Stimulated activated CD8-positive, alpha-beta memory T cell treated with anti-CD3 and anti-CD28 coated beads, Interleukin-4, amount 100 ng/mL, for 4 hours (primary cell): ENCODE measurements at places on chromosomes 12 and 14.

GRCh38 chr12:92130999-92131398, 14.6 kb downstream of the BTG1 start:
- no peak for DNase-seq

GRCh38 chr14:101461891-101462290, 99.4 kb upstream of the DIO3 start:
- no peak for DNase-seq

GRCh38 chr12:107091381-107091780, 2.0 kb downstream of the CRY1 start:
- no peak for DNase-seq

GRCh38 chr14:25116607-25117006, 66.7 kb upstream of the STXBP6 start:
- no peak for DNase-seq

DNA sequence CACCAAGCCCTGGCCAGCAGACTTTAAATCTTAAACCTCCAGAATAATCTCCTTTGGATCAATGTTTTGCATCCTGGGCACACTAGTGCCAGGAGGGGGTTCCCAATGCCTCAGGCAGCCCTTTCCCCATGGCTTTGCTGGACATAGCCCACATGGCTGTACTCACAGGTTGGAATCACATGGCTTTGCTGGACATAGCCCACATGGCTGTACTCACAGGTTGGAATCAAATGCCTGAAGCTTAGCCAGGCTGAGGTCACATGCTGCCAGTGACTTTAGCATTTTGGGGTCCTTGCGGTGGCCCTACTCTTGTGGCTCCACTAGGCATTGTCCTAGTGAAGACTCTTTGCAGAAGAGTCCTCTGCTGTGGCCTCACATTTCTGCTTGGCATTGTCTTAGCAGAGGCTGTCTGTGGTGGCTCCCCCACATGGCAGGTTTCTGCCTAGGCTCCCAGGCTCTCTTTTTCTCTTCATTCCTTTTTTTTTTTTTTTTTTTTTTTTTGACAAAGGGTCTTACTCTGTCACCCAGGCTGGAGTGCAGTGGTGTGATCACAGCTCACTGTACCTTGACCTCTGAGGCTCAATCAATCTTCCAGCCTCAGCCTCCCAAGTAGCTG, 13.0 kb downstream of the FLVCR2 start:
- no peak for DNase-seq

GRCh38 chr14:20346713-20347112, 3.3 kb downstream of the PARP2 start:
- no peak for DNase-seq

DNA sequence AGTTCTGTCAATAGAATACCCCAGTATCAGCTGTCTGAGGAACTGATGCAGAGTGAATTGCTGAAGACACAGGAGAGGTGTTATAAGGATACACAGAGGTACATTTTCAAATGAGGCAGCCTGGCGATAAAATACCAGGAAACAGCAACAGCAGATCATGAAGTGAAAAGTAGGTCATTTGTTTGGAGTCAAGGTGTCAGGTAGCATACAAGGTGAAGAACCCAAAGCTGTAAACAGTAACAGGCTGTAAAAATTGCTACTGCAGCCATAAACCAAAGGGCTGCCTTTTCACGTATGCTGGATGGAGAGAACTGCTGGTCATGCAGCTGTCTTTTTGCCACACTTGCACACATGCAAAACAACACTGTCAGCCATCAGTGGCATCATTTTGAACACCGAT, 9.3 kb upstream of the TWF1 start:
- DNase-seq, result no peak

DNA sequence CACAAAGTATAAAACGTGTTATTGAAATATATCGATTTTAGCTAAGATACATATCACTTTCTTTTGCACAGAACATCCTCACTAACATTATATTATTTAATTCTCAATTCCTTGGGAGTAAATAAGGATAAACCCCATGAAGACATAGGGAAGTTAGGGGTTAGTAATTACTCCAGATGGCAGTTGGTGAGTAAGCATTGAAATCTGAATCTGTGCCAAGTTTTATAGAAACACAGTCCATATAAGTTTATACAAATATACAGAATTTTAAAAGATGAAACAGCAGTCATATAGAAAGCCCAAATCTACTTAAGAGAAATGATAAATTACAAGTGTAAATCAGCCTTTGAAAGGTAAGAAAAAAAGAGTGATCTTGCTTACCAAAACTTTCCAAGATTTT, 200.4 kb upstream of the SYT10 start:
- DNase-seq, result no peak

GRCh38 chr12:119673634-119674033, 5.7 kb downstream of the PRKAB1 start:
- no peak for DNase-seq

DNA sequence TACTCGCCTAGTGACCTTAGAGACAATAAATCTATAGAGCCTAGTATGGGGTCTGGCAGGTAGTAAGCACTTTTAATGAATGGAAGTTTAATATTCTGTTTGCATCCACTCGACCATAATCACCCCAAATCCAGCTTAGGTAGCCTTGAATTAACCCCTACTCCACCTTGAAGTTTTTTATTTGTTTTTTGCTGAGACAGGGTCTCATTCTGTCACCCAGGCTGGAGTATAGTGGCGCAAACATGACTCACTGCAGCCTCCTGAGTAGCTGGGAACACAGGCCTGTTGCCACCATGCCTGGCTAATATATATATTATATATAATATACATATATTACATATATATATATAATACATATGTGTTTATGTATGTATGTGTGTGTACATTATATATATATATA, 38.8 kb downstream of the MDM2 start:
- no peak for DNase-seq

- DNase-seq, result no peak
Observed at GRCh38 chr12:104602896-104603295, 146.1 kb downstream of the CHST11 start.

GRCh38 chr12:109926488-109927210, 26.6 kb downstream of the TCHP start:
- no peak for DNase-seq

DNA sequence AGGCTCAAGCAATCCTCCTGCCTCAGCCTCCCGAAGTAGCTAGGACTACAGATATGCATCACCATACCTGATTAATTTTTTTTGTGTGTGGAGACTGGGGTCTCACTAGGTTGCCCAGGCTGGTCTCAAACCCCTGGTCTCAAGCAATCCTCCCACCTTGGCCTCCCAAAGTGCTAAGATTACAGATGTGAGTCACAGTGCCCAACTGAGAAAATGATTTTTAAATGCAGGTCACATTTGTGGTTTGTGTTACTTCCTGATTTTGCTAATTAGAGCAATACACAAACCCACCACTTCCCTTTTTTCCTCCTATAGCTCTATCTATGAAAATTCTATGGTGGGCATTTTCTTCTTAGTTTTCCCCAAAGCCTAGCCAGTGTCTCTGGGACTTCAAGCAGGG, 45.5 kb upstream of the TMEM263 start:
- DNase-seq, result no peak

DNA sequence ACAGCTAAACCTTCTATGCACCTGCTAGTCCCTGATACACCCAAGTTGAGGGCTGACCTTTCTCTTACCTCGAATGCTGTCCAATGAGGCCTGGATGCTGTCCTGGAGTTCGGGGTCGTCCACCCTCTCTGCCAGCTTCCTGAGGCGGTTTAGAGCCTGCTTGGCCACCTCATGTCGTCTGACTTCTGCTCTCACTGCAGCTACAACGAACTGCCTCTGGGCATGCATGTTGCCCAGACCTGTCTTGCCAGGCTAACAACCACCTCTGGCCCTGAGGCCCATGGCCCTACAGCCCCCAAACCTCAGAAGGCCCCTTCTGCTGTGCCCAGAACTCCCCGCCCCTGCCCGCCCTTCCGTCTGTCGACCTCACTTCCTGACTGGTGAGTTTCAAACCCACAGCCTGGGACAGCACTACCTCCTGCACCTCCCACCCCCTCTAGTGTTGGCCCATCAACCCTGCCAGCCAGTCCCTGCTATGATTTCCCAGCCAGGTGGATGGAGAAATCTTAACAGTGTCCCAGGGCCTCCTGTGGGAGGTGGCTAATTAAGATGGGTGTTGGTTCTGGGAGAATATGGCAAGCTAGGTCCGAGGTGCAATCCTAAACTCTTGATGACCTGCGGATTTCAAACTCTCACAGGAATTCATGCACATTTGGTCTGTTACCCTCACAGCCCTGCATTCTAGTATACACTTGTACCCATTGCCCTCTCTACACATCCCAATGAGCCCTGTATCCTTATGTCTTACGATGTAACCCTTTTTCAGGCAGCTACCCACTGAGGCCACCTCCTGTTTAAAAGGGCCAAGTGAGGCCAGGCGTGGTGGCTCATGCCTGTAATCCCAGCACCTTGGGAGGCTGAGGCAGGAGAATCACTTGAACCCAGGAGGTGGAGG, 2.7 kb upstream of the TSPAN31 start:
- DNase-seq, result peak; percentile 58

DNA sequence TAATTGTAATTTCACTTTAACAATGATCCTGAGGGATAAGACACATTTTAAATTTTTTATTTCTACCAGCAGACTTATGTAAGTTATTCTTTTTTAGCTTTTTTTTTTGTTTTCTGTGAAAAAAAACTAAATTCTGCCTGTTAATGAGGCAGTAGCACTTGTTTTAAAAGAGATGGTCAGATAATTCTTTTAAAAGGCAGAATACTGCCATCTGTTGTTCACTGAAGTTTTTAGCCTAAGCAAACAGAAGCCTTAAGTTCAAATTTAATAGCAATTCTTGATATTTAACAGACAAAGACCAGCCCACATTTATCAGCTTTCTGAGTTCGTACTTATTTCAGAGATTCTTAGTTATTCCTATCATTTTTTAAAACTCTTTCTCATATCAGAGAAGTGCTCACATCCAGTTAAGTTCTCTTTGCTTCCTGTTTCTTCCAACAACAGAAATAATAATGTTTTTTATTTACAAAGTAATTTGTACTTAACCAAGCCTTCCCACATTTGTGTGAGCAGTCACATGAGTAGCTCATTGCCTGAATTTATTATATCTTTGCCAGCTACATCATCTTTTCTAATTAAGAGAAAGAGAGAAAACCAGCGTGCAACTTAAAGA, 93.4 kb upstream of the SLCO1C1 start:
- no peak for DNase-seq
